ENCODE measurements at places on chromosomes 3 and 15. TPM values are rescaled to one million over a fixed set of nuclear protein-coding genes. Genes with fewer than 3 reads are reported as not detected.

The CHRM5 gene
- total RNA-seq = not detected

The CEP19 gene
- 2.1 TPM for total RNA-seq

The POLG gene
- total RNA-seq = 91.8 TPM

The SPSB4 gene
- total RNA-seq = under 0.01 TPM

The TPRG1 gene
- total RNA-seq = 0.13 TPM

The LYZL4 gene
- not detected for total RNA-seq

The FAM174B gene
- 0.66 TPM for total RNA-seq

The CLDN18 gene
- not detected for total RNA-seq
